GM04503 (cell line): ENCODE measurements at places on chromosomes 5 and 9.

DNA sequence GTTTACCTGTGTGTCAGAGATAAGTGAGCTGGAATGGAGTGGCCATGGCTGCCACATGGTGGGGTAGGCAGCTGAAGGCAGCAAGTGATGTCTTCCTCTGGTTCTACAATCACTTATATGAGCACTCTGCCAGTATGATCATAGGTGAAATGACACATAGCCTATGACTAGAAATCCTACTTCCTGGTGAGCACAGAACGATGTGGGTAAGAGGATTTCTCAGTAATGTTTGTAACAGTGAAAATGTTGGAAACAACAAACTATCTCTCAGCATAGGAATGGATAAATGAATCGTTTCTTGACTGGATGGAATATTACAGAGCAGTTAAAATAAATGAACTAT is 187.0 kb upstream of the S1PR3 start:
- DNase-seq = no peak

GRCh38 chr5:143986516-143987212 is 174.7 kb downstream of the HMHB1 start:
- peak; percentile 77 for DNase-seq

GRCh38 chr9:114157516-114158176 is 2.3 kb downstream of the COL27A1 start:
- no peak for DNase-seq

- no peak for DNase-seq
Measured at GRCh38 chr5:72363166-72363802, 43.1 kb downstream of the PTCD2 start.

DNA sequence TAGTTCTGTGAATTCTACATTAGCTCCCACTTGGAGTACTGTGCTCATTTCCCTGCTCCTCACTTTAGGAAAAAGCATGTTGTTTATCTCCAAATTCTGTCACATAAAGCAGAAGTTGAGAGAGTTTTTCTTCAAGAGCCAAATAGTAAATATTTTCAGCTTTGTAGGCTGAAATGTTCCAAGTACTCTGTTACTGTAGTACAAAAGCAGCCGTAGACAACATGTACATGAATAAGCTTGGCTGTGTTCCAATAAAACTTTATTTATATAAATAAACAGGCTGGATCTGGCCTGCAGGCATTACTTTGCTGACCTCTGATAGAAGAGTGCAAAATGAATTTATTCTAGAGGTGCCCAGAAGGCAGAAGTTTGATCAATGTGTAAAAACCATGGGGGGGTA is 73.0 kb upstream of the AGXT2 start:
- no peak for DNase-seq

DNA sequence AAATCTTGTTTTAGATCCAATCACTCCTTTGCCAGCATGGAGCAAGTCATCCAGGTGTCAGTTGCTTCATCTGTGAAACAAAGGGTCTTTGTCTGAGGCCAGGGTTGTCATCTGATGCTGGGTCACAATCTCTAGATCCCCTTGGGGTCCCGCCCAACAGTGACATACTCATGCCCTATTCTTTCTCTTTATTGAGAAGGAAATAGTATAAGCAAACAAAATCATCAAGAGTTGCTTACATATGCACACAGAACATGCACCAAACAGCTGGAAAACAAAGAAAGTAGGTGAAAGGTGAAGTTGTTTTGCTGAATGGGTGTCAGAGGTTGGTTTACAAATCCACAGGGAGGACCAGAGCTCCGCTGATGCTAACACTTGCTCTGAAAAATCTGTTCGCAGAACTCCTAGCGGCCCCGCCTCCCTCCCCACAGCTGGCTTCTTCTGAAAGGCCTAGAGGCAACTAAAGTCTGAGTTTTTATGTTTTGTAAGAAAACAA is 106.1 kb upstream of the SLC44A1 start:
- DNase-seq = no peak

DNA sequence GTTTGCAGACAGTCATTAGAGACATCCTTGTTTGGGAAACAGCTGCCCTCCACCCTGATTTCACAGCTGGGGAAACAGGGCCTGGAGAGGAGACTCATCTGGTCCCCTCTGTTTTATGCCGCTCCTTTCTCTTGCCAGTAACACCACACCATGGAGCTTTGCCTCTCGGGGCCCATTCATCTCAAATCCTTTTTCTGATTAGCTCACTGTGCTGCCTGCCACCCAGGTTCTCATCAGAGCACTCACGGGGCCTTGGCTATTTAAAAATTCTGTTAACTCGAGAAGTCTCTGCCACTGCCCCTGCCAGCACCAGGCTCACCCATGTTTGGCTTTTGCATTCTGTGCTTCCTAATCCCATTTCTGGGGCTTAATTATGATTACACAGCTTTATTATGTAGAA is 36.8 kb upstream of the C5orf58 start:
- DNase-seq = no peak

GRCh38 chr9:123187131-123187530 is 81.3 kb downstream of the STRBP start:
- no peak for DNase-seq

- DNase-seq = no peak
Measured at GRCh38 chr9:124625087-124625486, 117.9 kb upstream of the NR5A1 start.

- DNase-seq = no peak
Measured at GRCh38 chr9:68768619-68769018, 63.6 kb downstream of the PIP5K1B start.

DNA sequence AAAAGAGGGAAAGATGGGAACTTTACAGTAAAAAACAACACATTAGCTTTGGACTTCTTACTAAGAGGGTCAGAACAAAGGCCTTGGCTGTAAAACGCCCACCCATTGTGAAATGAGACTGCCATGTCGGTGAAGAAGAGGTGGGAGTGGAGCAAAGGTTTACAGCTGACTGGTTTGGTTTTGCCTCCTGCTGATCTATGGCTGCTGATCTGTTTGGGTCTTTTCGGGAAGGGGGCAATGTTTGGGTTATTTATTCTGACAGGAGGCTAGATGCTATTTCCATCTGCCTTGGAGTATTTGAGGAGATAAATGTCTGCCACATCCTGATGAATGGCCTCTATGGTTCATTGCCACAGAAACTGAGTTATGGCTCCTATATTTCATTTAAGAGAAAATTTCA is 408.7 kb downstream of the TLE4 start:
- DNase-seq = no peak

GRCh38 chr9:18487611-18488010 is 13.7 kb downstream of the ADAMTSL1 start:
- no peak for DNase-seq

- no peak for DNase-seq
Measured at GRCh38 chr5:177269976-177270375, 33.5 kb downstream of the RAB24 start.

DNA sequence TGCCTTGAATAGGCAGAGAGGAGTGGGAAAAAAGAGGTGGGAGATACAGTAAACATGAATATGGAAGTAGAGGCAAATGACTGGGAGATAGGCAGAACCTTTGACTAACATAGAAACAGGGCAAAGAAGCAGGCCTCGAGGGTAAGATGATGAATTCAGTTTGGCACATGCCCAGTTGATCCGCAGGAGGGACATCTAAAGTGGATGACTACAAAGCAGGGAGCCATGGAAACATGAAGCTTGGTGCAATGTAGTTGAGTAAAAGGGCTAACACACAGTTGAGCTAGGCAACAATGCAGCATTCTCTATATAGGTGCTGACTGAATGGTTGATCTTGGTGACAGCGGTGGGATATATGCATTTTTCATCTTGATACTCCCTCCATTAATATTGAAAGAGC is 253.8 kb downstream of the DMRT2 start:
- DNase-seq = no peak

- DNase-seq = no peak
Measured at GRCh38 chr5:101673120-101673519, 623.0 kb downstream of the SLCO4C1 start.

GRCh38 chr9:71955300-71955915 is 44.0 kb downstream of the C9orf85 start:
- no peak for DNase-seq

- peak; percentile 93 for DNase-seq
Measured at GRCh38 chr9:111108946-111109345, 70.7 kb upstream of the LPAR1 start.

DNA sequence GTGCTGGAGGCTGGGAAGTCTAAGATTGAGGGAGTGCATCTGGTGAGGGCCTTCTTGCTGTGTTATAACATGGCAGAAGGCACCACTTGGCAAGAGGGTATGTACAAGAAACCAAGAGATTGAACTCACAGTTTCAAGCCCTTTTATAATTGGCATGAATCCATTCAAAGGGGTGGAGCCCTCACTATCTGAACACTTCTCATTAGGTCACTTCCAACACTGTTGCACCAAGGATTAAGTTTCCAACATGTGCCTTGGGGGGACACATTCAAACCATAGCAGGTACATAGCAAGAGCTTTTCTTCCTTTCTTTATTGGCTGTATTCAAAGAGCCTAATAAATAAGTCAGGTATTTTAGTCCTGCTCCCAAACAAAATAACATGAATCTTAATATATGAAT is 62.7 kb downstream of the PRELID2 start:
- no peak for DNase-seq
